ENCODE measurements at places on chromosomes 7 and 10. TPM values are rescaled to one million over a fixed set of nuclear protein-coding genes. Genes with fewer than 3 reads are reported as not detected.

GRCh38 chr10:13801907-13802288 lies 215.1 kb downstream of the PRPF18 start:
- no peak for DNase-seq

GRCh38 chr7:102453319-102453718 lies 11.3 kb downstream of the ALKBH4 start:
- DNase-seq = no peak

The BTRC gene
- total RNA-seq = 30.9 TPM

The FAM237B gene
- not detected for total RNA-seq

The TCAF2 gene
- 14.3 TPM for total RNA-seq

DNA sequence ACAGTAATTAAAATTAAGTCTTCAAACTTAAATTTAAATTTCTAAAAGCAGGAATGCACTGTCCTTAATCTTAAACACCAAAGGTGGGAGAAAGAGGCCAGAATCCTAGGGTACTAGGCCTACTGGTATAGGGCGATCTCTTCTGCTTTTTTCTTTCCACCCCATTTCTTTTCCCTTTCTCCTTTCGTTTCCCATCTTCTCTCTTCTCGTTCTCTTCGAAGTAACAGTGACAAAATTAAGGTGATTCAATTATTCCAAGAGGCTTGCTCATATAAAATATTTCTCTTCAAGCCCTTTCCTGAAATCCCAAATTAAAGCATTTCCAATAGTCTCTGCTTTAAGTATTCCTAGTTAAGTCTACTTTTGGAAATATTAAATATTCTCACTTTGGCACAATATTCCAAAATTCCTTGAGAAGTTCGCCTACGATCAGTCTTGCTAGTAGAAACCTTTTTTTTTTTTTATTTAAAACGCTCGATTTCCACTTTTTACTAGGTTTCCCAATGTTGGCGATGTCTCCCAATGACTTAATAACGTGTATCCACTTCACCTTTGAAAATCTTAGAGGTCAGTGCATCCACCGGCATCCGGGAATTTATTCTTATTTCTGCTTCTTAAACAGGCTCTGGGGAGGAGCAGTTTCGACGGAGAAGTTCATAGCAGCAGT lies 765 bp upstream of the LCOR start:
- no peak for DNase-seq

DNA sequence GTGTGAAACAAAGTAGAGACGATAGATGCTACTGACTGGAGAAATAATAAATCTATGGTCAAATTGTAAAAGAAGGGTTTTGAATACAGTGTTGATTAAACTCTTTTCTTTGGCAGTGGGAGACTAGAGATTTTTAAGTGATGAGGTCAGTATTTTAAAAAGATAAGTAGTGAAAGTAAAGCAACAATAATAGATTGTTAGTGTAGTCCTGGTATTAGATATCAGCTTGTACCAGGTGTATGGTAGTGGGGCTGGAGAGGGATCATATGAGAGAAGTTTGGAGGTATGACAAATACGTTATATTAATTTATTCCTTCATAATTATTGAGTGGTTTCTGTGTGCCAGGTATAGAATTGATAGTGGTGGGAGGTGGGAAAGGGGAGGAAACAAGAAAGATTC lies 25.2 kb downstream of the PHTF2 start:
- DNase-seq = no peak

Measured in ureter (tissue), 1 donor.